EL (cell line): ENCODE measurements at places on chromosomes 1 and 21.

GRCh38 chr1:228802386-228803220 lies 67.3 kb downstream of the RHOU start:
- DNase-seq, result no peak

- no peak for DNase-seq
Observed at GRCh38 chr21:32567626-32568025, 17.7 kb downstream of the TCP10L start.

- DNase-seq, result no peak
Observed at GRCh38 chr1:17925290-17926237, 170.4 kb downstream of the ACTL8 start.

DNA sequence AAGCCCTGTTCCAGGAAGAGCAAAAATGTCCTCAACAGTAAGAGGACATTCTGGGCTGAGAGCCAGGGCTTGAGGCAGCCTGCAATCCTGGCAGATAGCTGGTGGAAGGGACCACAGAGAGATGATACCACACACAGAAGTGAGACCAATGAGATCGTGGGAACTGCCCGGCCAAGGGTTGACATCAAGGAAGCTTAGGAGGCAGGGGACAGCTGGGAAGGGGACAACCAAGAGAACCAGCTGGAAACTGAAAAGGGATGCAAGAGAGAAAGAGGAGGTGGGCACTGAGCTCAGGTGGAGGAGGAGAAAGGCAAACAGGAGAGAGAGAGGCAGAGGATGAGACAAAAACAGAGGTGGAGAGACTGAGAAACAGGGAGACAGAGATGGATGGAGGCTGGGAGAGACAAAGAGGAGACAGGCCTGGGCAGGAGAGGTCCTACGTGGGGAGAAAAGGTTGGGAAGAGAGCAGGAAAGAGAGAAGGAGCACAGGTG lies 9.2 kb downstream of the PDZK1IP1 start:
- no peak for DNase-seq

- peak; percentile 65 for DNase-seq
Observed at GRCh38 chr1:202860744-202861419, 28.1 kb downstream of the RABIF start.

DNA sequence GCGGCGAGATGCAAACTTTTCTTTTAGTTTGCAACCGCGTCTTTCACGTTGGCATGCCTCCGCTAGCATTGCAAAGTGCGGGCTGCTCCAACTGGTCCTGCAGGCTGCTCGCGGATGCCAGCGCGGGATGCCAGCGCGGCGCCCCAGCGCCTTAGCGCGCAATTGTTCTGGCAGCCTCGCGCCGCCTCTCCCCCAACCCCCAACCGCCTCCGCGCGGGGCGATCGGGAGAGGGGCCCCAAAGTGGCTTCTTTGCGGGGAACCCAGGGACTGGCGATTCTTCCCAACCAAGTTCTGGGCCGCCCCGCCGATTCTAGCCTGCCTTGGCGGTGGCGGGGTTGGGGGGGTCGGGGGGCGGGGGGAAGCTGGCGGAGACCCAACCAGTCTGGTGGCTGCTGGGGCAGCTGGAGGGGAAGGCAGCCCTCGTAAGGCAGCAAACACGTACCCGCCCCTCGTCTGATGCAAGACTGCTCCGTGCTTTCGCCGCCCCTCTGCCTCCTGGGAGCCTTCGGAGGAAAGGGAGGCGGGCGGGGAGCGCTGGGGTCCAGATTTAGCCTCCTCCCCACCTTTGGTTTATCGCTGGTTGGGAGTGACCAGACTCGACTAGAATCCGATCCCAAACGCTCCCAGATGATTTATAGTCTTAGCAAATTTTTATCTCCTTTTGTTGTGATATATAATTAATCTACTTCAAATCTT lies 756 bp downstream of the PHGDH start:
- peak; percentile 95 for DNase-seq

- peak; percentile 94 for DNase-seq
Observed at GRCh38 chr1:14945132-14946010, 208.2 kb upstream of the TMEM51 start.

DNA sequence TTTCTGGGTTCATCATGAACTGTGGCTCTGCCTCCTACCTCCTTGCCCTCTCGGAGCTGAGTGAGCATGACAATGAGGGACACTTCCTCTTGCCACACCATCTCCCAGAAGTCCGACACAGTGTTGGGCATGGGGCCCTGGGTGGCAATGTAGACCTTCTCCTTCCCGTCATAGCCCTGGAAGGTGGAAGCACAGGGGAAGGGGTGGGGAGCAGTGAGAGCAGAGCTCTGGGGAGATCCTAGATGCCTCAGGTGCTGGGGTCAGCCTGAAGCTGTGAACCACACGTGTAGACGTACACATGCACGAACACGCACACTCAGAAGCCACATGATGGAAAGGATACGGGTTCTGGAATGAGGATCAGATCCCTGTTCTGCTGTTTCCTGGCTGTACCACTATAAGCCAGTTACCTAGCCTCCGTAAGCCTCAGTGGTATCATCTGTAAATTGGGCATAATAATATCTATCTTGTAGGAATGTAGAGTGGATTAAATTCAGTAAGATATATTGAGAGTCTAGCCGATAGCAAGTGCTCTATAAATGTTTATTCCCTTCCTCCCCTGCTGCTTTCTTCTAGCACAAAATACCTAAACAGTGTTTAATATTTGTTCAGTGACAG lies 6.1 kb downstream of the PTPN7 start:
- DNase-seq, result no peak

GRCh38 chr1:50985094-50985493 lies 15.0 kb downstream of the CDKN2C start:
- DNase-seq, result peak; percentile 37

GRCh38 chr1:3393987-3394920 lies 60.2 kb upstream of the ARHGEF16 start:
- no peak for DNase-seq

DNA sequence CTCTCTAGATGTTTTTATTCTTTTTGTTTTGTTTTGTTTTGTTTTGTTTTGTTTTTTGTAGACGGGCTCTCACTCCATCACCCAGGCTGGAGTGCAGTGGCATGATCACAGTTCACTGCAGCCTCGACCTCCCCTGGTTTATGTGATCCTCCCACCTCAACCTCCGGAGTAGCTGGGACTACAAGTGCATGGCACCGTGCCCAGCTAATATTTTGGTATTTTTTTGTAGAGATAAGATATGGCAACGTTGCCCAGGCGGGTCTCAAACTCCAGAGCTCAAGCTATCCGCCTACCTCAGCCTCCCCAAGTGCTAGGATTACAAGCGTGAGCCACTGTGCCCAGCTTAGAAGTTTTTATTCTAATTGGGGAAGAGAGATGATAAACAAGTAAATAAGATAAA lies 13.3 kb upstream of the TP53BP2 start:
- DNase-seq, result no peak

DNA sequence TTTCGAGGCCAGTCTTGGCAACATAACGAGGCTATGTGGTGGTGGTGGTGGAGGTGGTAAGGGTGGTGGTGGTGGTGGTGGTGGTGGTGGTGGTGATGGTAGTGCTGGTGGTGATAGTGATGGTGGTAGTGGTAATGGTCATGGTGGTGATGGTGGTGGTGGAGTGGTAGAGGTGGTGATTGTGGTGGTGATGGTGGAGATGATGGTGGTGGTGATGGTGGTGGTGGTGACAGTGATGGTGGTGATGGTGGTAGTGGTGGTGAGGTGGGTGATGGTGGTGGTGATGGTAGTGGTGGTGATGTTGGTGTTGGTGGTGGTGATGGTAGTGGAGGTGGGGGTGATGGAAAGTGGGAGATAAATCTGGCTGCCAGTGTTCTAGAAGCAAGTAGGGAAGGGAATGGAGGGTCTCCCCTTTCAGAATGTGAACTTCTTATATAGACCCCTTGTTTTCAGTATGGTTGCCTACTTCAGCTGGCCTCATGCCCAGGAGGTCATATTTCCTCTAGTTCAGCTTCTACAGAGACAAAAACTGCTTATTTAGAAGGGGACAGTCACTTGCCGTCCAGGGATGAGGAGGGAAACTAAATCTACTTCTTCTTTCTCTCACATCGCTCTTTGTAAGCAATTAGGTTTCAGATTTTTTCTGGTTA lies 27.5 kb downstream of the SH3BGR start:
- no peak for DNase-seq

GRCh38 chr21:14271053-14271452 lies 55.1 kb downstream of the RBM11 start:
- no peak for DNase-seq

GRCh38 chr1:12771186-12771585 lies 2.4 kb upstream of the PRAMEF12 start:
- DNase-seq, result no peak

DNA sequence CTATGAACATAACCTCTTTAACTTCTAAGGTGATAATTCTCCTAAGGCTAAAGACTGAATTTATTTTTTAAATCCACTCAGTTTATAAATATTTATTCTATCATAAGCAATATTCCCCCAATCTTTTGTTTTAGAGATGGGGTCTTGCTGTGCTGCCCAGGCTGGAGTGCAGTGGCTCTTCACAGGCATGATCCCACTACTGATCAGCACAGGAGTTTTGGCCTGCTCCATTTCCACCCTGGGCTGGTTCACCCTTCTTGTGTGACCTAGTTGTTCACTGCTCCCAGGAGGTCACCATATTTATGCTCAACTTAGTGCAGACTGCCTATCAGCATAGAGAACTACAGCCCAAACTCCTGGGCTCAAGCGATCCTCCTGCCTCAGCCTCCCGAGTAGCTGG lies 38.6 kb downstream of the LPGAT1 start:
- no peak for DNase-seq

GRCh38 chr1:20847611-20848080 lies 60.5 kb upstream of the HP1BP3 start:
- DNase-seq, result peak; percentile 59

DNA sequence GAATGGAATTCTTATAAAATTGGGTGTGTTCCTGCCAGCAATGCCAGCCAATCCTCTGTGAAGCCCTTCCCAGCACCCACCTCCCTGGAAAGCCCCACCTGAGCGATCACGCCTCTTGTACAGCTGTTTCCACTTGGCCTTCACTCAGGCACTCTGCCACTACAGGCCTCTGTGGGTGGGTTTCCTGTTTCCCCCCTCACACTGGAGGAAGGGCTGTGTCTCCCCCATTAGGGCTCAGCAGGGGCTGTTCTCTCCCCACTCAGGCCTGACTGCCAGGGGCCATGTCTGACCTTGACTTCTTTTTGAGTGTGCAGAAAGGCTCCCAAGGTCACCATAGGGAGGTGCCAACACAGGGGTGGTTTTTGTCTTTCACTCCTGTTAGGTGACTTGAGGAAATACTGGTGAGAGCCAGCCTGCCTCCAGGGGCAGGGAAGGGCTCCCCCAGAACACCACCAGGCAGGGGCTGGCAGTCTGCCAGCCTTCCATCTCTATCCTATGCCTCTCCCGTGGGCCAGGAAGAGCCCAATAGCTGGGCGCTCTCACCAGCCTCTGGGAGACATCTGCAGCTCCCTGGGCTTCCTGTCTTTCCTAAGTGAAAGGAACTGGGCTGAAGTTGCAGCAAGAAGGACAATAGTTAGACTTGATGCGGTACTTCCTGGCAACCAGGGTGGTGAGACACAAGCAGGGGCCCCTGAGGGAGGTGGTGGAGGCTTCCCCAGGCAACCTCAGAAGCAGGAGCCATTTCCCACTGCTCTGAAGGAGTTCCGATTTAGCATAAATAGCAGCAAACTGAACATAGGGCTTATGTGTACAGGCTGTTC lies 49.1 kb downstream of the ELK4 start:
- DNase-seq, result no peak

GRCh38 chr1:91884459-91885212 lies 1.3 kb downstream of the TGFBR3 start:
- peak; percentile 41 for DNase-seq

- no peak for DNase-seq
Observed at GRCh38 chr1:4602462-4603294, 51.7 kb upstream of the AJAP1 start.

DNA sequence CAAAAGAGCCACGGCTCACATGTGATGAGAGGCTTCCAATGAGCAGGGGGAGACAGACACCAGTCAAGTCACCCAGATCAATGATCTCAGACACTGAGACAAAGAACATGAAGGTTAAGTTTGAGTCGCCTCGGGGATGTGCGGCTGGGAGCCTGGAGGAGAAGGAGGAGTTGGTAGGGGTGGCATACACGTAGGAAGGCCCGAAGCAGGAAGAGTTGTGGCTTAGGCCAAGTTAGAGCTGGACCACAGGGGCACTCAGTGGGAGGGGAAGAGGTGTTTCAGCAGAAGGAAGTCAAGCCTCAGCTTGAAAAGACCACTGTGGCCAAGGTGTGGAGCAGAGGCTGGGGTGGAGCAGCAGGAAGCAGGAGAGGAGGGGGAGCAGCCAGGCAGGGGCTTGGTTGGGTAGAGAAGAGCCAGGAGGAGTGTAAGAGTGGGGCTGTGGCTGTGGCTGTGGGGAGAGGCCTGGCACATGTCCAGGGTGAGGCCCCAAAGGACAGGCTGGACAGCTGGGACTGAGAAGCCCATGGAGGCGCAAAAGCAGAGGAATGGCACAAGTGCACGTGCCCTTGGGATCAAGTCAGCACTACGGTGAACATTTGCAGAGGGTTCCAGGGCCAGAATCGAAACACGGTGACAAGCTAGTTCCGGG lies 27.6 kb downstream of the CTNNBIP1 start:
- no peak for DNase-seq

- no peak for DNase-seq
Observed at GRCh38 chr1:97209381-97209957, 487.9 kb downstream of the PTBP2 start.

DNA sequence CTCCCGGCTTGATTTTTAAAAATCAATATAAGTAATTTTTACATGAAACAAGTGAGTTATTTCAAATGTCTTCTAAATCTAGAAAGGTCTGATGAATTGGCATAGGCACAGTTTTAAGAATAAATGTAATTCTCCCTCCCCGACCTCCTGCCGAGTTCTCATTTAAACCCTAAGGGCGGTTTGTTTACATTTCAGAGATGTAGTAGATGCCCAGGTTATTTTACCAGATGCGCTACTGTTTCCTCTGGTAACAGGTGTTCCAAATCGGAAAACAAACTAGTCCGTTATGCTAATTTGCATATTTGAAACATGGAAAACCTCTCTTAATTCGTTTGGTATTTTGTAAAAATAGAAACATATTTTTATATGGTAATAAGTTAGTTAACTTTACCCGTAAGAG lies 53.8 kb upstream of the CFAP126 start:
- DNase-seq, result no peak

GRCh38 chr1:11412141-11412540 lies 66.8 kb upstream of the DISP3 start:
- no peak for DNase-seq

- peak; percentile 90 for DNase-seq
Observed at GRCh38 chr1:193111641-193112090, 6.5 kb upstream of the GLRX2 start.

DNA sequence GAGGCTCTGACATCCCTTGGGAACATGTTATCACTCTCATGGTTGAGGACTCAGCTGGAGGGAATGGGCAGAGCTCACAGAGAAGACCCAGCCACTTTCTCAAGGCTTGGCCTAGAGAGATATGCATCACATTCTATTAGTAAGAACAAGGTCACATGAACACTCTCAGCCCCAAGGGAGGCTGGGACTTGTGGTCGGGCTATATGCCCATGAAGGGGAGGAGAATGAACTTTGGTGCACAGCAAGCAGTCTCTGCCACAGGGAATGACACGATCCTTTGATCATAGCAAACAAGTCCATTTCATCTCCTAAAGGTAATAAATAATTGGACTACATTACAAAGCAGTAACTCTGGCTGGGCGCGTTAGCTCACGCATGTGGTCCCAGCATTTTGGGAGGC lies 105.7 kb downstream of the SYF2 start:
- no peak for DNase-seq

- DNase-seq, result no peak
Observed at GRCh38 chr21:33470701-33471100, 9.1 kb downstream of the TMEM50B start.
